ENCODE measurements at places on chromosomes 4 and X.

DNA sequence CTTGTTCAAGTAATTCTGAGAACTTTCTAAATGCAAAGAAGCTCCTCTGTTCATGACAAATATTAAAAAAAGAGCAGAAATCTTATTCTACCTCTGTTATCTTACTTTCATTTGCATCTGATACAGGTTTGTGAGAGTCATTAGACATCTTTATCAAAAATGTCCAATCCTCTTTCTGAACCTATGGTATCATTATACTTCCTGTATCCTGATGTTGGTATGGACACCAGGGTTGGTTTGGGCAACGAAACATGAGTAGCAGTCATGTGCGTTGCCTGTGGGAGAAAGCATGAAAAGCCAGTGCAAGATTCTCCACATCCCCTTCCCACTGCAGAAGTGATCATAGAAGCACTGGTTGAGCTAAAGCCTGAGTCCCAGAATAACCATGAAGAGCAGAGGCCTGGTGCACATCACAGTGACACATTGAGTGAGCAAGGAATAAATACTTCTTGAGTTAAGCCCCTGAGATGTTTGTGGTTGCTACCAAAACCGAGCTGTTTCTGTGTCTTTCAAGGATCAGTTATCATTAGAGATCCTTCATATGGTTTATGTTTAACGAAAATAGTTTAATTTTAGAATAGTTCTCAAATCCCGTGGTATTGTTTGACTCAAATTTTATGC lies 197.2 kb downstream of the BANK1 start:
- DNase-seq = no peak

DNA sequence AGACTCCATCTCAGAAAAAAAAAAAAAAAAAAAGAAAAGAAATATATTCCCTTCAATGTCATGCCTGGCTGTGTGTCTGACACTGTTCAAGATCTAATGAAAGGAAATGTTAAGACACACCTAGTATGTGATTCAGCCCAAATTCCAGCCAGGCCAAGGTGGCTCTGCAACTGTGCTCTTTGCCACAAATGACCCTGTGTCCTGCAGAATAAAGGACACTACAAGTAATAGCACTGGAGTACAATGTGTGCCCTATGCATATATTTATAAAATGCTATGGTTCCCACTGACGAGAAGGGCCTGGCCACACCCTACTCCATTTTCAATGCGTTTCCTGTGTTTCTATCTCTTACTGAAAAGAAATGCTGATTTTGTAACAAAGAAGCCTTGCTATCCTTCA lies 98.0 kb upstream of the SORBS2 start:
- DNase-seq = no peak

GRCh38 chrX:152637649-152638442 lies at the start of gene GABRQ:
Gene GABRQ, plus strand, starts transcription at chrX:152637895. Its CDS starts 308 bp downstream, at chrX:152638203.
- no peak for DNase-seq

GRCh38 chrX:153587342-153587741 lies 11.6 kb downstream of the CCNQ start:
- DNase-seq = no peak

DNA sequence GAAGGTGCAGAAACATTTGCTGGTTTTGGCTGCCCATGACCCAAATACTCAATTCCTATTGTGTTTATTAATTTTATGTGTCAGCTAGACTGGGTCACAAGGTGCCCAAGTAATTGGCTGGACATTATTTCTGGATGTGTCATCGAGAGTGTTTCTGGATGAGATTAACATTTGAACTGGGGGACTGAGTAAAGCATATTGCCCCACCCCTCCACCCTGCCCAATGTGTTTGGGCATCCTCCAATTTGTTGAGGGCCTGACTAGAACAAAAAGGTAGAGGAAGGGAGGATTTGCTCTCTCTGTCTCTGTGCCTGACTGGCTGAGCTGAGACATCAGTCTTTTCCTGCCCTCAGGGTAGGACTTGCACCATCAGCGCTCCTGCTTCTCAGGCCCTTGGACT lies 29.7 kb upstream of the LCORL start:
- no peak for DNase-seq

GRCh38 chr4:163815776-163816175 lies 321.3 kb downstream of the TMA16 start:
- DNase-seq = no peak

DNA sequence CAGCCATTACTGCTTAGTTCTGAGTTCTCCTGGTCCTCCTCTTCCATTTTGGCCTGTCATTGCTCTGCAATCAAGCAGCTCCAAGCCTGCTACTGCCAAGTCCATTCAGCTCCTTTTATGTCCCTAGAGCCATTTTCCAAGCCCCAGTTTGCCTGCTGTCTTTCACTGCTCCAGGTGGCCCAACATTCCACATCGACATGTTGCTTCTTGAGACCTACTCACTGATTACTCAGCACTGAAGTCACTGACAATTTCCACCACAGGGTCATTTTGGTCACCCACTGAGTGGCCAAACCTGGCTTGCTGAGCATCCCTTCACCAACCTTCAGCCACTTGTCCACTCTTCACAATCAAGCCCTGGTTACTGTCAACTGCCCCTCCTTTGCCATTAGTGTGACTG lies 27.2 kb downstream of the LRIT3 start:
- DNase-seq = no peak

- no peak for DNase-seq
These were observed 65.8 kb downstream of the SLC9A7 start for GRCh38 chrX:46693149-46693548.

GRCh38 chr4:125008676-125009075 lies 296.1 kb upstream of the ANKRD50 start:
- no peak for DNase-seq

- no peak for DNase-seq
These were observed 173.6 kb upstream of the MED14 start for GRCh38 chrX:40908857-40909475.

DNA sequence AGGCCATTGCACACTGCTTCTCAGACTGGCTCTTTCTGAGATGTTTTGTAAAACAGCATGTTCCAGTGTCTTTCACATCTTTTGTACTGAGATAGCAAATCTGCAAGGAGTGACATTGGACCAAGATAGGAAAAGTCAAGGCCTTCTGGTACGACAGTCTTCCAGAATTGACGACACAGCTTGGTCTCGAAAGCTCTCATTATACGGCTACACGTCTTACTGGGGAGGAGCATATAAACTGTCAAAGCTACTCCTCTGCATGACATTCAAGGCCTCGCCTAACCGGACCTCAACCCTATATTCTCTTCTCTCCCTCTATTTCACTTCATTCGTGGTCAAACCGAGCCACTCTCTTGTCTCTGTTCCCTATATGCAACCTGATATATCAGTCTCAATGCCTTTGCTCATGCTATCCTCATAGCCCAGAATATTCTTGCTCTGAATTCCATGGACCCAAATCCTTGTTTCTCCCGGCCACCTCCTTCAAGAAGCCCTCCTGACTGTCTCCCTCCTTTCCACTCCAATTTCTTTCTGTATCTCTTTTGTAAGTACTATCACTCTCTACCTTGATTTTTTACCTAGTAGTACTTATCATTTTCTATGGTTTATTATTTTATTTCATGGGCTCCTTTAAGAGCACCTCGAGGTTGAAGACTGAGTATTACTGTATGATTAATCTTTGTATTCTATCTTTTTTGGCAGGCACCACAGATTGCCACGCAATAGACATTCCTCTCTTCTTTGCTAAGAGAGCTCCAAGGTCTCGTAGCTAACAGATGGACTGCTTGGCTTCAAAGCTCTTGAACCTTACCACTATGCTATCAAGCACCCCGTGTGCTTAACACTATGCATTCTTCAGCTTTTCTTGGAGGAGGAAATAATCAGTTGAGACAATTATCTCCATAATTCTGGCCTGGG lies 35.1 kb downstream of the RBM47 start:
- DNase-seq = no peak

GRCh38 chr4:47829438-47829837 lies 8.4 kb downstream of the CORIN start:
- DNase-seq = no peak

GRCh38 chr4:8528713-8529112 lies 51.5 kb upstream of the GPR78 start:
- DNase-seq = no peak

Data from GOT3 (cell line).